ENCODE measurements at places on chromosomes 3 and 15.

- DNase-seq = no peak
Measured at GRCh38 chr3:174062923-174063322, 665.4 kb downstream of the NLGN1 start.

DNA sequence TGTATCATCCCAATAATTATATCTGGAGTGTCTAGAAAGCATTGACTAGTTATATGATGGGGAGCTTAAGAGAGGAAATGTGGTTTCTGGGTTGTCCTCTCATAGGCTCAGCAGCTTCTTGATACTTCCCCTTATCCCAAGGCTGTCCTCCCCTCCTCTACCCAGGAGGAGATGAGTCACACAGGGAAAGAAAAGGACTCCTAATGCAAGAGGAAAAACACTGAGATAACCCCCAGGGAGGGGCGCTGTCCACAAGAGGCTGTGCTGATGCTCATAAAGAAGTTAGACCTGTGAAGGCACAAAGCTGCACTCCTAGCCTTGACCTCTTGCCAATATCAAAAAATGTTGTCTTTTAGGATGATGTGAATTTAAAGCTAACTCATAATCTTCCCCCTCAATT, 28.8 kb upstream of the GYG1 start:
- no peak for DNase-seq

GRCh38 chr15:34366271-34367065, 528 bp downstream of the LPCAT4 start:
- no peak for DNase-seq

- DNase-seq = no peak
Measured at GRCh38 chr3:37530047-37530697, 331.5 kb upstream of the CTDSPL start.

GRCh38 chr3:188416041-188416440, 262.1 kb downstream of the LPP start:
- no peak for DNase-seq

DNA sequence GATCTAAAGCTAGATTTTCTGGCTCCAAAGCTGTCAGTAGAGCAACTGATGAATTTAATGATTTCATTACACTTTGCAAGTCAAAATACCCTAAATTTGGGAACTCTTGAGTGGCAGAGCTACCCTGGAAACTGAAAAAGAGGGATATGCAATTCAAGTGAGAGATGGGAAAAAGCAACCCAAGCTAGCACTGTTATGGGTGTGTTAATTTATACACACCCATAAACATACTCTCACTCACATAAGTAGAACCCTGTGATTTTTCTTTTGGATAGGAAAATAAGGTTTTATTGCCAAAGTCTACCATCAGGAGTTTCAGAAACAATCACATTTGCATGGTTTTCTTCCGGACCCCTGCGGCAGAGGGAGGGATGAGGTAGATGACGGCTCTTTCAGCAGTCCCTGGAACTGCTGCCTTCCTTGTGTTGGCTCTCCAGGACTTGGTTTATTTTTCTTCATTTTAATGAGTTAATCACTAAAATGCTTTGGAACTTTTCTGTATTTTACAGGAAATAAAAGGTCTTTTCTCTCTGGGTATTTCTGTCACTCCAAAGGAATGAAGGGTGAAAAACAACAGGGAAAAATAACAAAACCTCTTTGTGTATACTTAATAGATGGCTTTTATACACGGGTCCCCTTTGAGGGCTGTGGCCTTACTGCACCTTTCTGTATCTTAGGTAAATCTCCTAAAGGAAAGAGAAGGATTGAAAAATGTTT, 63.8 kb downstream of the TTC23 start:
- no peak for DNase-seq

DNA sequence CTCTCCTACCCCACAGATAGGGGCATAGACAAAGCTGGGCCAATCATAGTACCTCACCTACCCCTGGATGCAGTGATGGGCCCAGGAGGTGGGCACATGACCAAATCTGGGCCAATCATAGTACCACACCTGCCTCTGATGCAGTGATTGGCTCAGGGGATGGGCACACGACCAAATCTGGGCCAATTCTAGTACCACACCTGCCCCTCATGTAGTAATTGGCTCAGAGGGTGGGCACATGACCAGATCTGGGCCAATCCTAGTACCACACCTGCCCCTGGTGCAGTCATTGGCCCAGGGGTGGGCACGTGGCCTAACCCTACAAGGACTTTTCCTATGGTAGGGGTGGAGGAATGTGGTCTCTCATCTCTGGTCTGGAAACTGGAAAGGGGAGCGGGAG, 56.9 kb upstream of the MEF2A start:
- DNase-seq = no peak

- no peak for DNase-seq
Measured at GRCh38 chr3:153634683-153635082, 472.7 kb downstream of the RAP2B start.

DNA sequence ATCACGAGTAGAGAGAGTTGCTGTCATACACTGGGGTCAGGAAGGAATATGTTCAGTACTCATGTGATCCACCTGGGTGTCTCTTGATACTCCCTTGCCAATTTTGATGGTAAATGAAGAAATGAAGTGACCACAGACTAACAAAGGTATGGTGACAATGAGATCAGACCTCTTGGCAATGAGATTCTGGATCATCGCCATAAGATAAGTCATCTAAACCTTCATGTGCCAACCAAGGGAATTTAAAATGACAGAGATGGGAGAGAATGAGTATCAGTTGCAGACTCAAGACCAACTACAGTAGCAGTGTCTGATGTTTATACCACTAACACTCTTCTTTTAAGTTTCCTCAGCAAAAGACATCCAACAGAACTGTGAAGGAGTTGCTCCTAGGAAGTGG, 601.0 kb downstream of the MECOM start:
- DNase-seq = no peak

DNA sequence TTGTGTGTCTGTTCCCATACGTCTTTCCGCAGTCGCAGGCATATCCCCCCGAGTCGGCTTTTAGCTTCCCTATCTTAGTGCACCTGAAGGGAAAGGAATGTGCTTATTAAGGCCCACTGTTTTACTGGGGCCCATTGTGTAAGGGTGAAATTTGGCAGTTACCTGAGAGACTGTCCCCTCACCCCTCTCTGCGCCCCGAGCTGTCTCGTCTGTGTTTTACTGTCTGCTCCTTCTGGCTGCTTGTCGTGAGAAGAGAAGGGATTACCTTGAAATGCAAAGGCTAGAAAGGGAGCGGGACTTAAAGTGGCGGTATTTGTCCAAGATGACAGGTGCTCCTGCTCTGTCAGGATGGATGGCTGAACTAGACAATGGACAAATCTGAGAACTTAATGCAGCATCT, 233.0 kb upstream of the POU1F1 start:
- no peak for DNase-seq

DNA sequence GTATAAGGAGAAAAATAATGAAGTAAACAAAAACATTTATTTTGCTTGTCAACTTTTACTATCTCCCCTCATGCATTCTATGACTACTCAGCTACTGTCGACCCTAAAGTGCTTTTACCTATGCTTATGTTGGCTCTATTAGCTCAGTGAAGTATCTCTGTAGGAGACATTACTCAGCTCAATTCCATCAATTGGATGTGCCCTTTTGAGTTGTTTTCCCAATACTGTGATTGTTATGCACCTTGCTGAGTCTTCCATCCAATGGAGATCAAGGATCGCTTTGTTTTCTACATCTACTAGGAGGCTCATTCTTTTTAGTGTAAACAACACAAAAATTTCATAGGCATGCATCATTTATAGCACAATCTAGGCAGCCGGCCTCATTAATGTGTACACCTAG, 403.8 kb upstream of the ARL6 start:
- no peak for DNase-seq

GRCh38 chr15:70140543-70141375, 43.0 kb upstream of the TLE3 start:
- no peak for DNase-seq

DNA sequence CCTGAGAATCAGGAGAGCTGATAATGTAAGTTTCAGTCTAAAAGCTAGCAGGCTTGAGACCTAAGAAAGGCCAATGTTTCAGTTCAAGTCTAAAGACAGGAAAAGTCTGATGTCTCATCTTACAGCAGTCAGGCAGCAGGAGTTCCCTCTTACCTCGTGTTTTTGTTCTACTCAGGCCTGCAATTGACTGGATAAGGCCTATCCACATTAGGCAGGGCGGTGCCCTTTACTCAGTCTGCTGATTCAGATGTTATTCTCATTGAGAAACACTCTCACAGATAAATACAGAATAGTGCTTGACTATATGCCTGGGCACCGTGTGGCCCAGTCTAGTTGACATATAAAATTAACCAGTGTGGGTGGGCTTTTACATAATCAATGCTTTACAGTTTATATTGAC, 122.4 kb downstream of the NR1D2 start:
- no peak for DNase-seq

DNA sequence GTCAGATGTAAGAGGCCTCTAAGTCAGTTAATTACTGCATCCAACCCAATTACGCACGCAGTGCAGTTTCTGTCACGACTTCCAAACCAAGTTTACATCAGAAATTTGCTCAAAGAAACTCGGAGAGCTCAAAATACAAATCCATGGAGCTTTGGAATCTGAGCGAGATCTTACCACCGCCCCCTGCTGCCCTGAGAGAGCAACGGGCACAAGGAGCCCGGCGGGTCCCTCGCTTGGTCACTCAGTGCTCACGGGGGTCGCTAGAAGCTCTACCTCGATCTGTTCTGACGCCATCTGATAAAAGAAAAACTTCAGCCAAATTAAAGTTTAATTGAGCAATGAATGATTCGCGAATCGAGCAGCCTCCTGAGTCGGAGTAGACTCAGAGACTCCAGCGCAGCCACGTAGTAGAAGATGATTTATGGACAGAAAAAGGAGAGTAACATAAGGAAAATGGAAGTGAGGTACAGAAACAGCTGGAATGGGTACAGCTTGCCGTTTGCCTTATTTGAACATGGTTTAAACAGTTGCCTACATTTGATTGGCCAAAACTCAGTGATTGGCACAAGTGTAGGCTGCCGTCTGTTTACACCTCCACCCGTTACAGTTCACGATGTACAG, 232.7 kb upstream of the ATP10A start:
- no peak for DNase-seq

DNA sequence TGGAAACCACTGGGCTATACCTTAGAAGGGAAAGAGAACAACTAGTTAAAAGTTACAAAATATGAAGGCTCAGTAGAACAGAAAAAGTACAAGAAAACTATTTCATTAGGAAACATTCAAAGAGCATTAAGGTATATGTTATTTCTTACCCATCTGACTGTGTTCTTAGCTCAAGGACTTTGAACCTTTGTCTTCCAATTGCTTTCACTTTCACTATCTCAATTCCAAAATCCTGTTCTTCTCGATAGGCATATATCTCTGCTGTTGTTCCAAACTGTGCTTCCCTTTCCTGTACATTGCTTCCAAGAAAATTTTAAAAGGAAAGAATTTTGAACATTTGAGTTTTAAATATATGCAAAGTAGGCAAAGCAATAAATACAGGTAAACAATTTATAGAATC, 6.9 kb downstream of the CRBN start:
- DNase-seq = no peak

DNA sequence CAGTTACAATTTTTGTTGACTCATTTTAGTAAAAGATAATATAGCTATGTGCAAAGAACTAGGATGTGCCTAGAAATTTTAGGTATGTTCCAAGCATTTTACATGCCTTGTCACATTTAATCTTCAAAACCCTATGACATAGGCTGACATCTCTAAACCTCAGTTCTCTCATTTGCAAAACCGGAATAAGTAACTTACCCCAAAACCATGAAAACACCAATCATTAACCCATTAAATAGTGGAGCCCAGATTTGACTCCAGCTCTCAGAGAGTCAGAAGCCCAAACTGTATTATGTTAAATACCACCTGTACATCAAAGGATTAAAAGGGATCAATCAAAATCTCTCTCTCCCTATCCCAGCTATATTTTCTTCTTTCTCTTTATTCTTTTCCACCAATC, 36.6 kb downstream of the GSK3B start:
- no peak for DNase-seq

DNA sequence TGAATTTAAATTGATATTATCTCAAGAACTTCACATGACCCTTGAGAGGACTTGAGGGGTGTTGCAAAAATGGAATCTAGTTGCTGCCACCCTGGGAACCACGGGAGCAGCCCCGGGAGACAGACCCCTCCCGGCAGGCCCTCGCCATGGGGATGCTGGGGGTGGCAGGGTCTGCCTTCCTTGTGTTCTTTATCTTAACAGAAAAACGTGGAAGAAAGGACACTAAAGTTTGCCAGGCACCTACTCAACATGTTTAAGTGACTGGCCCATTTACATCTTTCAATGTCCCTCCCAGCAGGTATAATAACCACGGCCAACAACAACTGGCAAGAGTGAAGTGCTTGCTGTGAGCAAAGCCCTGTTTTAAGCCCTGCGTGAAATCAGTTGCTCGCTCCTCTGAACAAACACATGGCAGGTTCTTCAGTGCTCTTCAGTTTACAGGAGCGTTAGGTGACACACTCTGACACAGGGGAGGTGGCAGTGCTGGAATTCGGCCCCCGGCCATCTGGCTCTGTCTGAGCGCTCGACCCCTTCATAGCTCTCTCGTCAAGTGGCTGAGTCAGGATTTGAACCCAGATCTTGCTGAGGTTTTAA, 112.5 kb downstream of the ASB7 start:
- no peak for DNase-seq

GRCh38 chr3:127961963-127962362, 46.9 kb downstream of the KBTBD12 start:
- no peak for DNase-seq

- no peak for DNase-seq
Measured at GRCh38 chr15:41506796-41507341, 6.8 kb downstream of the LTK start.

DNA sequence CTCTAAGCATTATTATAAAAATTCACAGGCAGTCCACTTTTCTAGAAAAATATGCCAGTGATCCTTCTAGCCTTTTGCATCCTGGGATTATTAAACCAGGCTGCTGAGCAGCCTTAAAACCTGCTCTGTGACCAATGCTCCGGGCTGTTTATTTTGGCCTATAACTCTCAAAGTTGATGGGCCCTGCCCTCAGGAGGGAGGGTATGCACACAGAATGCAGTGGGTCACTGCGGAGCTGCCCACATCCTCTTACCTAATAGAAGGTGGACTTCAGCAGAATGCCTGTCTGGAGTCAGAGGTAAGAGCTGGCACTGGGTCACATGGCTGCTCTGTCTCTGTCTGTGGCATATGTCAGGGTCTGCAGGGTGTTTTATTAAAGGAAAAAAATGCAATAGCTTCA, 26.0 kb downstream of the CPNE4 start:
- DNase-seq = no peak

DNA sequence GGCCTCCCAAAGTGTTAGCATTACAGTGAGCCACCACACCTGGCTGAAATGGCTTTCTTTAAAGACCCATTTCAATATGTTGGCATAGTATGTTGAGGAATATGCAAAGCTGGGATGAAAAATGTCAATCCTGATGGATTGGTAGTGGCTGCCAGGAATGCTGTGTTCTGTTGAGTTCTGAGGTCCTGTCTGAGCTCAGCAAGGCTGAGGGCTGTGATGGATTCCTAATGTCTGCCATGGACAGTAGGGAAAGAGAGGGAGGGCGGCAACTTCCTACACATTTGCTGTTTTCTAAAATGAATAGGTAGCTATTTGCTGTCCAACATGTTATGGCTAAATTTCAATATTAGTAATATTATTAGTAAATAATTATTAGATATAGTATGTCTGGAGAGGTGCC, 8.2 kb downstream of the RAB8B start:
- DNase-seq = no peak

- no peak for DNase-seq
Measured at GRCh38 chr3:72821161-72821781, 27.0 kb downstream of the SHQ1 start.
